Islet precursor cell (in vitro differentiated cells): ENCODE measurements at places on chromosomes 5 and 9.
A peak's percentile ranks its signal among the peaks of the same experiment; 100 is the strongest.

DNA sequence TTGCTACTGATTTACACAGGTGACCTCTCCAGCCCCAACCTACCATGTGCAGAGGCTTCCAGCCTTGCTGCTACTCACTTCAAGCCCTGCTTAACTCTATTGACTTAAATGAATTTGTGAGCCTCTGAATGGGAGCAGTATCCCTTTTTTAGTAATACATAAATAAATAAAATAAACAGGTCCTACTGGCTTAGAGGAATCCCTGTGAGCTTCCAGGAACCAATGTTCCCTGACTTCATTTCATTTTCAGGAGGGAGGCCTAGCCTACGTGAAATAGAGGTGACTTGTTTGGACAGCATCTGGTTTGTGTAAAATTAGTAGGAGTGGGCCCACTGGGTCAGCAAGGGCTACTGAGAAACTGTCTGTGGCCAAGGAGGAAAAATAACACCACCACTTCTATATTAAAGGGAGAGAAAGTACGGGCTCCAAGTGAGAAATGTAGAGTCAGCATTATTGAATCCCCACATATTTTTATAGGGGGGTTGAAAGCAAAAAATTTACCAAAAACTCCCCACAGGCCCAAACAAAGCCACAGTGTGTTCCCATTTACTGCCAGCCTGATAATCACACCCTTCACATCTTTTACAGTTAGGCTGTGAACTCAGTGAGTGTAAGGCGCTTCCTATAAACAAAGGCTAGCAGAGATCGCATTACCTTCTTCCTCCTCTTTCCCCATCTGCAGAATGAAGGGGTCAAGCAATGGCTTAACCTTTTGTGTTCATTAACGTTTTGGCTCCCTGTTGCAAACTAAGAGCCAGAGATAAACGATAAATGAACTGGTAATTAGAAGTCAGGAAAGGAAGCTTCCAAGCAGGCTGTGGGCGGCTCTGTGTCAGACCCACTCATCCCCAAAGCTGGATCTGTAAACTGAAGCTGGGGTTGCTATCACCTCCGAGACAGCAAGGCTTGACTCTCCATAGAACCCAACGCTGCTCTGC lies 138.8 kb upstream of the LIFR start:
- DNase-seq = no peak

DNA sequence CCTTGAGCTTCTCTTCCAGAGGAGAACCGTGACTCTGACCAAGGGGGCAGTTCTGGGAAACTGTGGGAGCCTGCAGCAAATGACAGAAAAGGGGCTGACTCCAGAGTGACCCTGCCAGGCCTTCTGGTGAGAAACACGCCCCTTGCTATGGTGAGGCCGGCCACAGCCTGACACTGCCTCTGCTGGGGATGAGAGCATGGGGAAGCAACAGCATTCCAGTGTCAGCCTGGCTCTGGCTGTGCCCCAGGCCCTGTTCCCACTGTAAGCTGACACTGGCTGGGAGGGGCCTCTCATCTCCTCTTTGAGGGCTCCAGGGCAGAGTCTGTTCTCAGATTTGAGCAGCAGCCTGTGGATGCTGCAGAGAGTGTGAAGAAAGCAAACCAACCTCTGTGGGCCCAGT lies 180.0 kb upstream of the IL12B start:
- peak; percentile 99 for DNase-seq

- peak; percentile 67 for DNase-seq
Observed at GRCh38 chr5:134948911-134949310, 18.8 kb upstream of the CATSPER3 start.

DNA sequence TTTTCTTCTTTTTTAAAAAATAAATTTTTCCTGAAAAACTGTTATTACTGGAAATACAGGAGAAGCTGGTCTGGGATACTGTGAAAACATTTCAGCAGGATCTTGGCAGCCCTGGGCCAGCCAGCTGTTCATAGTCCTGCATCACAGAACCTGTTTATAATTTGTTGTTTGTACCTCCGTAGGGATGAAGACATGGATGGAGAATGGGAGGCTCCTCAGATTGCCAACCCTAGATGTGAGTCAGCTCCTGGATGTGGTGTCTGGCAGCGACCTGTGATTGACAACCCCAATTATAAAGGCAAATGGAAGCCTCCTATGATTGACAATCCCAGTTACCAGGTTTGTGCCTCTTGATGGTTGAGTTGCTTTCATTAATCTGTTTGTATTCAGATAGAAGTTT lies 12.4 kb upstream of the MAML1 start:
- DNase-seq = no peak
